ENCODE measurements at places on chromosomes 1 and 21.

- DNase-seq: no peak
These were observed 49.2 kb downstream of the VPS13D start for GRCh38 chr1:12279003-12279402.

DNA sequence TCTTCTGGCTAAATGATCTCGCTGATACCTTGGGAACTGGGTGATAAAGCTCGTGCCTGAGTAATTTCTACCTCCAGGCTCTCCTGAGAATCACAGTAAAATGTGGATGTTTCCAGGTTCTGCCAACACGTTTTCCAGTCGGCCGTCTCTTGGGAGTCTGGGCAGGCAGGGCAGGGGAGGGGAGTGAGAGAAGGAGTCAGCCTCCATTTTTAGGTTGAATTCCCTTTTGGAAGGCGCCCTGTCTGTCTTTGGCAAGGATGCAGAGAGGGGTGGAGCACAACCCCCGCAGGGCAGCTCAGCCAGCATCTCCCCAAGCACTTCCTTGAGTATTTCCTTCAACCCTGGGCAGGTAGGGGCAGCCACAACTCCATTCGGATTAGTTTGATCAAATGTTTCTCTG lies 15.5 kb upstream of the ACTRT2 start:
- DNase-seq: no peak

DNA sequence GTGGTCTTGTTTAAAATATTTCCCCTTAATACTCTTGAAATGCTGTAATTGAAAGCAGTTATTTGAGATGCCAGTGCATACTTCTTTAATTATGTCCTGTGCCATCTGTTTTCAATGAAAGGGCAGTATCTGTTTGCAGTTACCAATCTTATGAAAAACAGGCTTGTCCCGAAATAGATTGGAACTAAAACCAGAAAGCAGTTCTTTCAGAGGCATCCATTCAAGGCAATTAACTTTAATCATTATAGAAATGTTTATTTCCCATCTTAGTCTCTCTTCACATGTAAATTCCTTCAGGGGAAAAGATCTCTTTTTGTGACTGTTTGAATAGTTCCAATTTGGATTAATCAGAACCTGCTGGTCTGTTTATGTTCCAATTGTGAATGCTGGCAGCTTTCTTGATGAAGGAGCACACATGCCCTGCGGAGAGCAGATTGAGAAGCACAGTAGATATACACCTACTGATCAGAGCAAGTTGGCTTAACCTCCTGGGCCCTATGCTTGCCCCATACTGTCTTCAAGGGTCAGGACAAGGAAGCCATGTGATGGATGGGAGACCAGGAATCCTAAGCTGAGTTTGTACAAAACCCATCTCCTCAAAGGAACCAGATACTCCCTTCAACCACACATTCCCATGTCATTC lies 41.6 kb upstream of the MROH9 start:
- no peak for DNase-seq

DNA sequence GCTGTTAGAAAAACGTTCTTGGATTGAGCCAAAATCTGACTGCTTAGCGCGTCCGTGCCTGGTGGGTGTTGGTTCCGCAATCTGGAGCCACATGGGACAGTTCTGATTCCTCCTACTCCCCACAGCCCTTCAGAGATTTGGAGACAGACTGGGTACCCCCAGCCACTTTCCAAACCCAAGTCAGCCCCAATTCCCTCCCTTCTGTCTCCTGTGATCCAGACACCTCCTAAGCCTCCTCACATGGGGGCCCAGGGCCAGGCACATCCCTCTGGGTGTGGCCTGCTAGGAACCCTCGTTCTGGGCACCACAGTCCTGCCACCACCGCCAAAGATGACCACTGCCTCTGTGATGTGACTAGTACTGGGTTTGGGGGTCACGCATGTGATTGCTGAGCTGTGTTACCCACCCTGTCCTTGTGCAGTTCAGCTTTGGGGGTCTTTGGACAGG lies 4.8 kb downstream of the PLA2G5 start:
- no peak for DNase-seq

GRCh38 chr1:41957568-41957967 lies 38.8 kb upstream of the HIVEP3 start:
- DNase-seq: no peak

DNA sequence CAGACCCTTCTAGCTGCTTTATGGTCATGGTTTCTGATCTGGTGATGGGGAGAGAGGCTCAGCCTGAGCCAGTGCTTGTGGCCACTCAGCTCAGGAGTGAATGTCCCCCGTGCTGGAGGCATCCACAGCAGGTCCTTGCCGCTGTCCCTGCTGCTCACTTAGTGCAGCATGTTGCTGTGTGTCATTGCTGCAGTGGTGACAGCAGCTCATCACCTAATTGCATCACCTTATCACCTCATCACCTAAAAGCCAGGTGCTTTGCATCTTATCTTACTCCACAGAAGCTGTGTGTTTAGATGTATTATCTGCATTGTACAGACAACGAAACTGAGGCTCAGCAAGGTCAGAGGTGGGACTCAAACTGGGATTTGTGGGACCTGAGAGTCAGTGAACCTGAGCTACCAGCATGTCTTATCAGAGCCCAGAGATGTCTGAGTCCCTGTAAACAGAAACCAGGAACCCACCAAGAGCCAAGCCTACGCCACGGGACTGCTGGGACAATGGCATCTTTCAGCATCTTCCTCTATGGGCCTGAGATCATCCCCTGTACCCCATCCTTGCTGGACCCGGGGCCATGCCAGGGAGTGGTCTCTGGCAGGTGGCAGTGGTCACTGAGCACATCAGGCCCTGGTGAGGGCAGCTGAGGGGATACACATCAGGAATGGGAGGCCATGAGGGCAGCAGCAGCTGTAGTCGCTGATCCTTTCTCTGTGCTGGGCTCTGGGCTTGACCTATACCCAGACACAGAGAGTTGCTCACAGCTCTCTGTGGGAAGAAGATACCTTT lies 6.5 kb downstream of the PODN start:
- DNase-seq: no peak

- no peak for DNase-seq
These were observed 107.7 kb upstream of the ZNF648 start for GRCh38 chr1:182169203-182169602.

DNA sequence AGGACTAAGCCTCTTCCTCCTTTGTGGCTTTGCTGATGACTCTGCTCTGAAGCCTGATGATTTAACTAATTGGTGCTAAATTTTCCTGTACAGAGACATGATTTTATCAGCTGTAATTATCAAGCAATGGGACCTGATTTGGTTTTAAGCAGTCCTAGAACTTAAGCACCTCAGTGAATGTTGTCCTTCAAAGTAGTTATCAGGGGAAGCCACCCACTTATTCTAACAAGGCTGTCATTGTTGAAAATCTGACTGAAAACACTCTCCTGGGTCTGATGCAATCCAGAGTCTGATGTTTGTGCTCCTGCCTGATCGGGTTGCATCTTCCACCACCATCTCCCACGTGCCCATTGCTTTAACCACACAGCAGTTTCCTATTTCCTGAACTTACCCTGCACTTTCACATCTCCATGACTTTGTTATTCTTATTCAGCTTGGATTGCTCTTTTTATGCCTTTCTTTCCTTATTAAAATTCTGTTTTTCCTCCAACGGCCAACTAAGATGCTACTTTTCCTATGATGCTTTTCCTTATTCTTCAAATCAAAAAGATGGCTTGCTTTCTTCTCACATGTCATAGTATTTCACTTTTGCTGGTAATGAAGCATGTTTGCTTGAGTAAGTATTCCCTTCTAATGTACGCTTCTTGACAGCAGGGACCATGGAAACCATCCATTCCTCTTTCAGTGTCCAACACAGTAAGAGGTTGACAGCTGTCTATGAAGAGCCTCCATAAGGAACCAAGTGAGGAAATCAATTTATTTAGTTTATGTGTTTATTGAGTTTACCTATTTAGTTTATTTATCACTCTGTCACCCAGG lies 55.0 kb downstream of the S1PR1 start:
- DNase-seq: no peak

- no peak for DNase-seq
These were observed 32.9 kb upstream of the RNF187 start for GRCh38 chr1:228454238-228454637.

DNA sequence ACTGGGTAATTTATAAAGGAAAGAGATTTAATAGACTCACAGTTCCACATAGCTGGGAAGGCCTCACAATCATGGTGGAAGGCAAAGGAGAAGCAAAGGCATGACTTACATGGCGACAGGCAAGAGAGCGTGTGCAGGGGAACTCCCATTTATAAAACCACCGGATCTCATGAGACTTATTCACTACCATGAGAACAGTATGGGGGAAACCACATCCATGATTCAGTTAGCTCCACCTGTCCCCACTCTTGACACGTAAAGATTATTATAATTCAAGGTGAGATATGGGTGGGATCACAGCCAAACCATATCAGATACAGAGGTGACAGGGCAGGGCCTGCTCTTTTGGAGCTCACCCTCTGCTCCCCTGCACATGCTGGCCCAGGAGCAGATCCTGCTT lies 31.4 kb upstream of the TMEM61 start:
- no peak for DNase-seq

GRCh38 chr21:36241717-36242116 lies 78.3 kb upstream of the MORC3 start:
- DNase-seq: no peak

- DNase-seq: no peak
These were observed 55.9 kb upstream of the RCC1 start for GRCh38 chr1:28449904-28450303.

- DNase-seq: no peak
These were observed 81.2 kb upstream of the F3 start for GRCh38 chr1:94622757-94623156.

GRCh38 chr1:63327417-63328054 lies 5.2 kb downstream of the FOXD3 start:
- DNase-seq: peak; percentile 24

GRCh38 chr1:18088077-18088594 lies 19.5 kb upstream of the IGSF21 start:
- DNase-seq: no peak

GRCh38 chr21:25904044-25904695 lies 169.4 kb downstream of the GABPA start:
- no peak for DNase-seq

- no peak for DNase-seq
These were observed 2.4 kb downstream of the CCDC17 start for GRCh38 chr1:45621501-45621836.

DNA sequence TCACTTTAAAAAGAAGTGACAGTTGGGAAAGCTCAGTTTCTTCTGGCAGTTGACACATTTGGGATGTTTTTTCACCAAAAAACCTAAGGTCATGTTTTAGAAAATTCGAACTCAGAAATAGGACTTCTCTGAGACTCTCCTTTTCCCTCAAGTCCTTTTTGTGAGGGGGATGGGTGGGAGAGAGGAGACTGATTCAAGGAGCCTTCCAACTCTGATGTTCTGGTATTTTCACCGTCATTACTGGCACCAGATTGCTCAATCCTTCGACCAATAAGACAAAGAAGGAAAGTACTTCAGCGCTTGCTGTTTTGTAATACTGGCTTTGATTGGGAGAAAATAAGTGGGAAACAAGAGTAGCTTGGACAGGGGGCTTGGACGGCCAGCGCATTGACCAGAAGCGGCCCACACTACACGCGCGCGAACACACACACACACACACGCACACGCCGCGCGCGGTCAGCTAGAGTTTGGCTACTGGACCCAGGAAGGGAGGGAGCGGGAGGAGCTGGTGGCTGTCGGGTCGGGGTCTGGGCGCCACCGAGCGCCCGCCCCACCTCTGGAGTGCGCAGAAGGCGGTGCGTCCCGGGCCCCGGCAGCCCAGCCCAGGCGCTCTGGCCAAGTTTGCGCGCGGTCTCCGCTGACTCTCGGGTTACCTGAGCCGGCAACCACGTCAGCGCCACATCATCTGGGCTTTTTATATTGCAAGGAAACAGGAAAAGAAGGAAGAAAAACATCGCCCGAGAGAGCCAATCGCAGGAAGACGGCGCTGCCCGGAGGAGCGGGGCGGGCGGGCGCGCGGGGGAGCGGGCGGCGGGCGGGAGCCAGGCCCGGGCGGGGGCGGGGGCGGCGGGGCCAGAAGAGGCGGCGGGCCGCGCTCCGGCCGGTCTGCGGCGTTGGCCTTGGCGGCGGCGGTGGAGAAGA lies at the start of gene KCNK1:
Gene KCNK1, plus strand, starts transcription at position 855 of the 921 bp plus-strand sequence. Its CDS starts 66 bp downstream, at position 921.
- no peak for DNase-seq

- no peak for DNase-seq
These were observed 258.7 kb upstream of the AJAP1 start for GRCh38 chr1:4395676-4396075.

DNA sequence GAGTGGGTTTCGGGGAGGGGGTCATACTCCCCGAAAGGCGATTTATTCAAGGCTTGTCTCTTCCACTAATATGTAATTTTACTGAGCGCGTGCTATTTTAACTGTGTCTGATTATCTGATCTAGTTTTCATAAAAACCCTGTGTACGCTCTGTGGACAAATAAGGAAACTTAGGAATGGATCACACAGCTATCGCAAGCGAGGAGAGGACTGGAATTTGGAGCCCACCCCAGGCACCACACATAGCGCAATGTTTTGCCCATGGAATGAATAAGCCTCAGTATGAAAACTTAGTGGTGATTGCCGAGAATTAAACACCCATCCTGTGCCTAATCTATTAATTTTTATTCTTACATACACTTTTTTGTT lies 9.8 kb upstream of the RAB42 start:
- no peak for DNase-seq

DNA sequence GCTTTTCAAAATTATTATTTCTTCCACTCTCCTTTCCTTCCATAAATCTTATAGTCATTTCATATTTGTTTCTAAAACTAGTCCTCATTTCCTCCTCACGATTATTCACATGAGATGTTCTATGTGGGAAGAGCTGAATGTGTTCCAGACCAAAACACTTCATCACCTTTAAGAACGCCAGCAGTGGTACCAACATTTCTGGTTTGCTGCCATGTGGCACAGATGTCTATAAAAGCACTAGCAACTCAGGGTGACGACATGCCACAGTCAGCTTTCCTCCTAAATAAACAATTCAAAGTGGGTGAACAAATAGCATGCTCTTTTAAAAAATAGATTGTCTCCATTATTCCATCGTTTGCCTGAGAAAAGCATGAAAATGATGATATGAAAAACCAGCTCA lies 1217.8 kb upstream of the ADGRL2 start:
- DNase-seq: no peak

DNA sequence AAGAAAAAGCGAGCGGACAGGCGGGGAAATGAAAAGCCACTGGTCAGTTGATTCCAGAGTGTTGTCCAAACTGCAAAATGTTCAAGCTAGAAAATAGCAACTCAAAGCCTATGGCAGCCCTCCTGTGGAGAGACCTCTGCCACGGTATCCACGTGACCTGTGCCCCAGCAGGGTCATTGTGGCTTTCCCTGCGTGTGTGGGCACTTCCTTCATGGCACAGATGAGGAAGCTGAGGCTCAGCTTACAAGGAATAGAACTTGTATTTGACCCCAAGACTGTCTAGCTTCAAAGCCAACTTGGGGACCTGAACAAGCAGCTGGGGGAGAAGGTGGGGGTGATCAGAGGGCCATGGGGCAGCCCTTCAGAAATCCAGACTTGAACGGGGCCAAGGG lies 15.6 kb upstream of the PLEKHG5 start:
- no peak for DNase-seq

GRCh38 chr1:198726455-198726854 lies 87.6 kb downstream of the PTPRC start:
- DNase-seq: no peak

GRCh38 chr21:35134309-35134708 lies 85.2 kb upstream of the RUNX1 start:
- DNase-seq: no peak

- no peak for DNase-seq
These were observed 13.9 kb upstream of the TMEM222 start for GRCh38 chr1:27307874-27308598.
